Sigmoid colon (tissue), 7 donors: ENCODE measurements at places on chromosomes 11 and 22. TPM values are rescaled to one million over a fixed set of nuclear protein-coding genes. Genes with fewer than 3 reads are reported as not detected.

GRCh38 chr22:24977370-24978221 lies 25.1 kb downstream of the KIAA1671 start:
- H3K27ac ChIP-seq, result peak overlapping the region; percentile 67
- no peaks in the 10 kb centered on the region for H3K36me3 ChIP-seq
- no peaks in the 10 kb centered on the region for H3K27me3 ChIP-seq
- peak; percentile 79 for DNase-seq

GRCh38 chr22:19713650-19714311 lies 522 bp upstream of the SEPTIN5 start:
- H3K36me3 ChIP-seq, result no peaks in the 10 kb centered on the region
- peaks cover 5% of the 10 kb centered on the region for H3K27me3 ChIP-seq
- no peak overlapping the region for H3K27ac ChIP-seq
- H3K4me3 ChIP-seq, result peak overlapping the region; percentile 70

DNA sequence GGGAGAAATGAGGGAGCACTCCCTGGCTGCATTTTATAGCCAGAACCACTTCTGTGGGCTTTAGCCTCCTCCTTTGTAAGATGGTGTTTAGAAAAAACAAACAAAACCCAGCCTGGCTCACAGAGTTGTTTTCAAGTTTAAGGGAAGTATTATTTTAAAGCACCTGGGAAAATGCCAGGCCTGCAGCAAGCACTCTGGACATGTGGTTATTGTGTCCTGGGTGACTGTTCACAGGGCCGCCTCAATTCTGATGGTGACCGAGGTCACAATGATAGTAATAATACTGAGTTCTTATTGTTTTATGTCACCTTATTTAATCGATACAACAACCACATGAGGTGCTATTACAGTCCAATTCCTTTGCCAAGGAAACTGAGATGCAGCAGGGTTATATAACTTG lies 20.7 kb upstream of the SLC22A12 start:
- no peak for DNase-seq
- H3K4me3 ChIP-seq, result no peak overlapping the region
- H3K4me1 ChIP-seq, result no peaks in the 10 kb centered on the region
- H3K36me3 ChIP-seq, result no peaks in the 10 kb centered on the region
- no peaks in the 10 kb centered on the region for H3K27me3 ChIP-seq
- no peak overlapping the region for H3K27ac ChIP-seq

LRRC4C gene
- 3.8 TPM for total RNA-seq

OR8A1 gene
- total RNA-seq, result not detected

MYOD1 gene
- not detected for total RNA-seq

GRCh38 chr11:63613517-63614135 lies 607 bp downstream of the PLAAT3 start:
- peak; percentile 84 for DNase-seq
- H3K27me3 ChIP-seq, result no peaks in the 10 kb centered on the region
- peak overlapping the region; percentile 69 for H3K4me3 ChIP-seq
- H3K4me1 ChIP-seq, result no peaks in the 10 kb centered on the region
- peak overlapping the region; percentile 84 for H3K27ac ChIP-seq

OR51B2 gene
- total RNA-seq, result not detected

GRCh38 chr11:124758355-124759265 lies 3.5 kb downstream of the ESAM start:
- peak; percentile 82 for DNase-seq
- H3K27me3 ChIP-seq, result peaks cover 72% of the 10 kb centered on the region
- no peaks in the 10 kb centered on the region for H3K36me3 ChIP-seq
- peak overlapping the region; percentile 70 for H3K27ac ChIP-seq

GRCh38 chr11:62025487-62026105 lies 58.2 kb upstream of the FTH1 start:
- no peak overlapping the region for H3K4me3 ChIP-seq
- no peaks in the 10 kb centered on the region for H3K4me1 ChIP-seq
- no peaks in the 10 kb centered on the region for H3K27me3 ChIP-seq
- no peaks in the 10 kb centered on the region for H3K36me3 ChIP-seq
- H3K27ac ChIP-seq, result peak overlapping the region; percentile 68

GRCh38 chr11:13368041-13368446 lies 90.5 kb downstream of the BMAL1 start:
- H3K27me3 ChIP-seq, result no peaks in the 10 kb centered on the region
- H3K36me3 ChIP-seq, result peaks cover 34% of the 10 kb centered on the region
- no peak for DNase-seq
- H3K27ac ChIP-seq, result no peak overlapping the region

DNA sequence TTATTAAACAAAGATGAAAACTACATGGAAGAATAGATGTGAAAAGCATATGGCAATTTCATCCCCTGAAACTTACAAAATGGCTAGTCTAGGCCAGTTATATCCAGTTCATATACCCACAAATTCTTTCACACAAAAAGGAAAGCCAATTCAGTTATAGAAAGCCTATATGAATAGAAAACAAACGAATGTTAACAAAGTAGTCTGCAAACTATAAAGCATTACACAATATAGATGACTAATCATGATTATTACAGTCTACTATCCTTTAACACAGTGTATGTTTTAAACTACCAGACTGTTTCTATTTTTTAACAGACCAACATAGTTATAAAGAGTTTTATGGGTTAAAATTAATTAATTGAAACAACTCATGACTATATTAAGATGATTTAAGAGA lies 12.1 kb downstream of the DCUN1D5 start:
- no peak for DNase-seq
- no peaks in the 10 kb centered on the region for H3K27me3 ChIP-seq
- H3K27ac ChIP-seq, result no peak overlapping the region
- no peaks in the 10 kb centered on the region for H3K4me1 ChIP-seq
- H3K36me3 ChIP-seq, result peaks cover 12% of the 10 kb centered on the region

GRCh38 chr22:17260298-17260697 lies 41.1 kb upstream of the ADA2 start:
- no peak for DNase-seq
- H3K4me1 ChIP-seq, result peaks cover 8% of the 10 kb centered on the region
- H3K36me3 ChIP-seq, result no peaks in the 10 kb centered on the region
- H3K4me3 ChIP-seq, result no peak overlapping the region
- H3K27me3 ChIP-seq, result no peaks in the 10 kb centered on the region
- H3K27ac ChIP-seq, result no peak overlapping the region

DNA sequence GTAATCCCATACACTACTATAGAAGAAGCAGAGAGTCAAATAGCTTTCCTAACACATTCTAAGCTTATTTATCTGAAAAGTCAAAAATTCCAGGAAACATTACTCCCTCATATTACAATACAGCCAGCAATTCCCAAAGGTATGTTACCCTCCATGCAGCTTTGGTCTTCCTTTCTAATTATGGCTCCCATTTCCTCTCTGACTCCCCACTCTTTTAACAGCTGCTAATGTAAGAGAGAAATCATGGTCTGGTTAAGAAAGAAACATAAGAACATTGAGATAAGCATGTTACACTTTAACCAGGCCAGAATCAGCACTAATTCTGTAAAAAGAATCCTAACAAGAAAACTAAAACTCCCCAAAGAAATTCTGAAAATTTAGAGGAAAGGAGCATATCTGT lies 6.8 kb downstream of the PPP2R1B start:
- peaks cover 12% of the 10 kb centered on the region for H3K36me3 ChIP-seq
- H3K27ac ChIP-seq, result no peak overlapping the region
- DNase-seq, result no peak

DNA sequence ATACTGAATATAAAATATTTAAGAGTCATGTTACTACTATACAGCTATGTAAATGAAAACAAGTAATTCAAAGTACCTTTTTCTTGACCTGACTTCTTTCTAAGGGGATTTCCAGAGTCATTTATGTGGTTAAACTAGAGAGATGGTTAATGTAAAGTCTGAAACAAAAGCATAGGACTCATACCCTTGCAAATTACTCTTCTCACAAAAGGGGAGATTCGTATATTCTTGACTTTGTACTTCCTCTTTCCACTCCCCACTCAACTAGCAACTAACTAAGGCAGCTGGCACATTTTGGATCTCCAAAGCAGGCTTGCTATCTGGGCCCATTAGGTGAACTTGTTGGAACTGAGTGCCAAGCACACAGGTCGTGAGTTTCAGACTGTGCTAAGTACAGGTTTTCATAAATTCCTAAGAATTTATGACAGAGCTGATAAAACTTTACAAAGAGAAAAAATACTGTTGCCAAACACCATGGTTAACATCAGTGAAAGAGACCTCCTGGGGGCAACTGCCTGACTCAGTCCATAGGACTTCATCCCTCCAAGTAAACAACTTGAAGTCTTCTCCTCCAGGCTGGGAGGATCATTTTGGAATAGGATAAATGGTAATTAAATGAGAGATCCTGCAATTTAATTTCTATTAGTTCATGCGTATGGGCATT lies 77.0 kb upstream of the DDI1 start:
- no peak overlapping the region for H3K4me3 ChIP-seq
- no peaks in the 10 kb centered on the region for H3K4me1 ChIP-seq
- H3K27ac ChIP-seq, result no peak overlapping the region
- no peaks in the 10 kb centered on the region for H3K36me3 ChIP-seq
- H3K27me3 ChIP-seq, result no peaks in the 10 kb centered on the region

GRCh38 chr11:9385327-9385899 lies 961 bp downstream of the IPO7 start:
- H3K4me3 ChIP-seq, result peak overlapping the region; percentile 94
- H3K4me1 ChIP-seq, result peaks cover 65% of the 10 kb centered on the region

GRCh38 chr11:24496736-24497725 lies at the start of gene LUZP2:
Gene LUZP2, plus strand, starts transcription at chr11:24497053.
- no peaks in the 10 kb centered on the region for H3K4me1 ChIP-seq
- H3K27me3 ChIP-seq, result peaks cover 17% of the 10 kb centered on the region
- no peaks in the 10 kb centered on the region for H3K36me3 ChIP-seq
- peak within 1 kb of the TSS; percentile 46 for H3K4me3 ChIP-seq
- H3K27ac ChIP-seq, result no peak within 1 kb of the TSS

DNA sequence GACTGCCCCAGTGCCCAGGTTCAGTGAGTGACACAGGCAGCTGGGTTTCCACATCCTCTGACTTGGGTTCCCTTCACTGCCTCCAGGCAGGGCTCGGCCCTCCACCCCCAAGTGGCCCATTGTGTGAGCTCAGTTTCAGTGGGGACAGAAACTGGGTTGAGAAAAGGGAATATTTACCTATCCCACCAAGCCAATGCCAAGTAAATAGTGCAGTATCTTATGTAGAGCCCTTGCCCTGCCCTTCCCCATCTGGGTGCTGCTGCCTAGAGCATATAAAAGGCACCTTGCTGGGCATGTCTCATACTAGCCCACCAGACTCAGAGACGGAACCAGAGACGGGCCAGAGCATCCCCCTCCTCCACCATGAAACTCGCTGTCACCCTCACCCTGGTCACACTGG lies at the start of gene SCGB1A1:
Gene SCGB1A1, plus strand, starts transcription at position 301 of the 400 bp plus-strand sequence. Its CDS starts 63 bp downstream, at position 364.
- H3K36me3 ChIP-seq, result no peaks in the 10 kb centered on the region
- no peak for DNase-seq
- peaks cover 58% of the 10 kb centered on the region for H3K4me1 ChIP-seq
- H3K27me3 ChIP-seq, result no peaks in the 10 kb centered on the region
- H3K4me3 ChIP-seq, result no peak within 1 kb of the TSS

GRCh38 chr11:44658506-44658850 lies 68.3 kb upstream of the TSPAN18 start:
- H3K27me3 ChIP-seq, result no peaks in the 10 kb centered on the region
- H3K4me1 ChIP-seq, result no peaks in the 10 kb centered on the region
- H3K27ac ChIP-seq, result no peak overlapping the region
- no peak overlapping the region for H3K4me3 ChIP-seq
- no peak for DNase-seq

DNA sequence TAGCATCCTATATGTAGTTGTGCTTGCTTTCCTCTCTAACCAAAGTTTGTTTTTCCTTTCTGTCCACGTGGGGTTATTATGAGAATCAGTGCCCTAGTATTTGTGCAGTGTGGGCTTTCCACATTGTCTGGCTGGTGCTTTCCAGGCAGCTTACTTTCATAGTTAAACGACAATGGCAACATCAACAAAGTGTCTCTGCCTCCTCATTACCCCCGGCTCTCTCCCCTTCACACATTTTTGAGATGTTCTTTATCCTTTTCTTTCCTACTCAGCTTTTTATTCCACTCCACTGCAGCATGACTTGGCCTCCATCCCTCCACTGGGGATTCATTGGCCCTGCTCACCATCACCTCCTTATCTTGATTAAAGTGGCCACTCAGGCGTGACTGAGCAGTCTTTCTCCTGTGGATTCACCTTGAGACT lies 19.1 kb downstream of the SPECC1L start:
- H3K4me1 ChIP-seq, result peaks cover 54% of the 10 kb centered on the region
- H3K27ac ChIP-seq, result peak overlapping the region; percentile 78
- DNase-seq, result peak; percentile 65
- peak overlapping the region; percentile 0 for H3K4me3 ChIP-seq

DNA sequence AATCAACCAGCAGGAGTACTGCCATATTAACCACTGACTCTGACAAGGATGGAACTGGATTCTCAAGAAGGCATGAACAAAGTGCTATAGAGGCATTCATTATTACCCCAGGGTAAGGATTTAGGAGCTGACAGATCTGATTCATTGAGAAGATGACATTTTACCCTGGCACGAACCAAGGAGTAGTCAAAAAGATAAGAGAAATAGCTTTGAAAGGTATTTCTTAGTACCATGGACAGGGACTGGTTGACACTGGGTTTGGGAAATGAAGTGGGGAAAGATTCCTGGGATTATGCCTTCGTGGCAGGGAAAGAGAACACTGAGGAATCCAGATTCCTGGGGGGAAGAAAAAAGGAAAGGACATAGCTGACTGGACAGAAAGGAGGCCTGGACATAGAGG lies 5.1 kb upstream of the SAAL1 start:
- H3K36me3 ChIP-seq, result no peaks in the 10 kb centered on the region
- H3K27ac ChIP-seq, result no peak overlapping the region
- no peaks in the 10 kb centered on the region for H3K4me1 ChIP-seq
- DNase-seq, result no peak
- no peak overlapping the region for H3K4me3 ChIP-seq

DNA sequence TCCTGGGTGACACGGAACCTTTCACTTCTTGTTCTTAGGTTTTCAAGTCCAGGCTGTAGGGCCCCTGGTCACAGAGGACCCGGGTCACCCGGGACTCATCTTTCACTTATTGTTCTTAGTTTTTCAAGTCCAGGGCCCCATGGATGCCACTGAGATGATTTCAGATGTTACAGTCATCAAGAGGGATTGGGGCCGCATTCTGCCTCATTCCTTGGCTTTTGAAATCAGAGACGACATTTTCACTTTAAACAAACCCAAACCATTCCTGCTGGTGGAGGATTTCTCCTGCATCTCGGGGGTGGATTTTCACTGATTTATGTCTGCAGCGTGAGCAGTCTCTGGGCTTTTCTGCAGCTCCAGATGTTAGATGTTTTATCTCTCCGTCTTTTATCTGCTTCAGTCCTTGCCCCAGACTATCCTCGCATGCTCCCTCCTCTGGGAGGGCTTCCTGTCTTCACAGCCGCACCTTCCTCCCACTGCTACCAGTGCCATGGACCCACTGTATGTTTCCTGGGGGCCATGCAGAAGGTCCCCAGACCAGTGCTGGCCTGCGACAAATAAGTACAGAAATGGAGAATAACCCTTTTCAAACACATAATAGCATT lies 27.4 kb downstream of the FBLN1 start:
- peaks cover 14% of the 10 kb centered on the region for H3K4me1 ChIP-seq
- no peak overlapping the region for H3K27ac ChIP-seq
- H3K4me3 ChIP-seq, result no peak overlapping the region
- no peaks in the 10 kb centered on the region for H3K36me3 ChIP-seq

- H3K36me3 ChIP-seq, result no peaks in the 10 kb centered on the region
- no peak overlapping the region for H3K4me3 ChIP-seq
- H3K4me1 ChIP-seq, result peaks cover 14% of the 10 kb centered on the region
- DNase-seq, result no peak
- no peak overlapping the region for H3K27ac ChIP-seq
Measured at GRCh38 chr11:66881927-66882452, 25.1 kb downstream of the LRFN4 start.

GRCh38 chr22:24189249-24190158 lies 8.2 kb downstream of the SUSD2 start:
- H3K4me1 ChIP-seq, result peaks cover 13% of the 10 kb centered on the region
- no peaks in the 10 kb centered on the region for H3K36me3 ChIP-seq
- H3K4me3 ChIP-seq, result no peak overlapping the region
- no peak overlapping the region for H3K27ac ChIP-seq
- H3K27me3 ChIP-seq, result no peaks in the 10 kb centered on the region

OR2D2 gene
- total RNA-seq, result not detected
